Stimulated activated CD8-positive, alpha-beta memory T cell treated with anti-CD3 and anti-CD28 coated beads, Interleukin-12 subunit alpha, Interleukin-12 subunit beta, amount 100 ng/mL, for 4 hours (primary cell): ENCODE measurements at places on chromosomes 6 and 20.

- DNase-seq, result no peak
These were observed 82.9 kb downstream of the PDE10A start for GRCh38 chr6:165580136-165580535.

- no peak for DNase-seq
These were observed 166.8 kb downstream of the BCAS1 start for GRCh38 chr20:53903652-53903987.

- no peak for DNase-seq
These were observed 79.0 kb downstream of the SAMD3 start for GRCh38 chr6:130143709-130144108.

DNA sequence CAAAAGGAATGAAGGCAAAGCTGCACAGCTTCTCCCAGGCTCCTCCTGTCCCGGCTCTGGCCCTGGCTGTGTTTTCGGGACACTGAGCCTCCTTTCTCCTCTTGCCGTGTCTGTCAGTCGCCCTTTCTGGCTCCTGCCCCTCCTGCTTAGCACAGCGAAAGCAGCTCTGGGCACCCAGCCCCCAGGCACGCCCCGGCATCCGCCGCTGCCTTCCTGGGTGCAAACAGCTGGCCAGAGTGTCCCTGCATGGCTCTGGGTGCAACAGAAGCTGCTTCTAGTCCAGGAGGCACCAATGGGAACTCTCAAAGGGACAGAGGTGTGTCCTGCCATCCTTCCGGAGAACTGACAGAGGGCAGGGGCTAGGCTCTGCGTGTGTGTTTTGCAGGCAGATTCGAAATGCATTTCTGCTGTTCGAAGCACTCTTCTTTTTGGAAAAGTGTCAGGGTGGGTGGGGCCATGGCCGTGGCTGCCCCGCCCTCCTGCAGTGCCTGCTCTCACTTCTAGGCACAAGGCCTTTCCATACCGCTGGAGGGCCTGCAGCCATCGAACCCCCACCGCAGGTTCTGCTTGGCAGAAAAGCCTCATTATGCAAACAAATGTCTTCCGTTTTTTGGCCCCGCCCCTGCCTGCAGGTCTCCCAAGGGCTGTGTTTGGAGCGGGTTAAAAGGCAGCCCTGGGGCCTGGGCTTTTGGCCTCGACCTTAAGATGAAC lies 15.5 kb downstream of the COL9A3 start:
- no peak for DNase-seq

DNA sequence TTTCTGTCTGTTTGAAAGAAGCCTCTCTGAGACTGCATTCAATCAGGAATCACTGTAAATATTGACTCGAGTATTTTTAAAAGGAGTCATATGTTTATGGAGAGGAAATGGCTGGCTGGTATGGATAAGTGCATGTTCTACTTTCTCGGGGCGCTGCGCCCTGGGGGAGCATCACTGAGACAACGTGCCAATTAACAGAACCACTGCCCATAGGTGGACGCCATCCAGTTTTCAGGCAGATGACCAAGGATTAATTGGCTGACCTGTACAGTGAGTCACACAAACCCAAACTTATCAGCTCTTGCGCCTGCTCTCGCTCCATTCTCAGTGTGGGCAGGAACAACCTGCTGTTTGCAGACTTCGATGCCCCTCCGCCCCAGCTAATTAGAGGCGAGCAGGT lies 571.2 kb downstream of the QKI start:
- no peak for DNase-seq

DNA sequence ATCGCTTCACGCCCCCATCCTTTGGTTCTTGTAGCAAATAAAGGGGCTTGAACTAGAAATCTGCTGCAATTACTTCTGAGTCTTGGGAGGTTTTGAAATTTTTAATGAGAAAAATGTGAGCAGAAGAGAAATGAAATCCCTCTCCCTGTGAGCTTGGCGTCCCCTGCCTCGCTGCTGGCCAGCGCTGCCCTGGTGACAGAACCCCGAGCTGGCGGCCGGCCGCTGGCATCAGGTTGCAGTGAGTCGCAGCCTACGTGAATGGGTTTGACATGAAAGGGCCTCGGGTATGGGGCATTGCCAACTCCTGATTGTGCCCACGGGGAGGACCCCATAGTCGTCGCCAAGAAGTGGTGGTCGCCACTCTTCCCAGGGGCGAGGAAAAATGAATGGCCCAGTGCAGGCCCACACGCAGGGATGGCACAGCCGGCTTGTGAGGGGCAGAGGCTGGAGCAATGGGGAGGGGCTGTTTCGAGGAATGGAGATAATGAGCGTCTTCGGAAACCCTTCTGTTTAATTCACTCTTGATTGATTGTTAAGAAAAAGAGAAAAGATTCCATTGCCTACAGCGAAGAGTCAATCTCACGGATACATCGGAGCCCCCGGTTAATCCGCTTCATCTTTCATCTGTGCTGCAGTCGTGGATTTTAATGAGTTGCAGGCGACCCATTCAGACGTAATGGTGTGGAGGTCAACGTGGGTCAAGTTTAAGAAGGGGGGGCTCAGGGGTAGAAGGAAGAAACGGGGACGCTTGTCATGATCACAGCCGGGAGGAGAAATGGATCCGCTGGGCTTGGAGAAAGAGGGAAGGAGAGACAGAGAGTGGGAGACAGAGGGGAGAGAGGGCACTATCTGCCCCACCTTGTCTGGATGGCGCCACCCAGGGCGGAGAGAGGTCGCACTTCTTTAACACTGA lies 380.1 kb downstream of the THBS2 start:
- DNase-seq, result no peak

DNA sequence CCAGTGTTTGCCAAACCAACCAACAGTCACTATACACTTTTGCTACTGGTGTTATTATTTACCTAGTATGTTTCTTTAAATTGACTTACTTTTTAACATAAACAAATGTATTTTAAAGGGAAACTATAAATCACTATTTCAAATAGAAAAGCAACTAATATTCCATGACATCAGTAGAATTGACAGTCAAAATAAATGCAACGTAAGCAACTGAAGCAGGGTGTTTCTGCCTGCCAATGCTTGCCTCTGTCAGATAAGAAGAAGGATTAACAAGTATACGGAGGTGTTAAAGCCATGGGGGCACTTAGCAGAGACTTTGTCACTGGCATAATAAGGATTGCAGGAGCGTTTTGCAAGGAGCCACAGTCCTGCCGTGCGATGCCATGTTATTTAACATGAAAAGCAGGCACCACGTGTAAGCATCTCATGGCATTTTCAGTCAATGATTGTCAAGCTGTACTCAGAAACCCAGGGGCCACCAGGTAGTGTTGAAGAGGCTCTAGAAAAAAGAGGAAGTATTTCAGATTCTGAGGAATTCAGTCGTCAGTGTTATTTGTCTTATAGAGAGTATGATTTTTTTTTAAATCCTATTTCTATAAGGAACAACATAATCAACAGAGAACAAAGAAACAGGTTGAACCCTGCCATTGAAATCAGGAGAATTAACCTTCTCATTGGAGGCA lies 131.7 kb downstream of the BFSP1 start:
- no peak for DNase-seq

DNA sequence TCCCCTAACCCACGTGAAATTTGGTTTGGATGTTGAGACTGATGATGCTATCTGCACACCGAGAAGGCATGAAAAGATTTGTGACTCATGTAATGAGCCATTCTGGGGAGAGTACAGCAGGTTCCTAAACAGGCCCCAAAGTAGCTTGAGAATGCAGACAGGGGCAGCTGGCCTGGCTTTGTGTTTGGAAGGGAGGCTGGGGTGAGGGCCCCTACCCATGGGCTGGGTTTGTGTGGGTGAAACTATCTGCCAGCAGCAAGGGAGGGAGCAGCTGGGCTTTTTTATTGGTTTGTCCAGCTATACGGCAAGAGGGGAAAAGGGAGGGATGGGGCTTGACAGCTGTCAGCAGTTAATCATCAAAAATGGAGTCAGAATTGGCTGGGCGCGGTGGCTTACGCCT lies 87.0 kb upstream of the RNF24 start:
- no peak for DNase-seq

- no peak for DNase-seq
These were observed 185.8 kb upstream of the TENT5A start for GRCh38 chr6:81938014-81938856.

DNA sequence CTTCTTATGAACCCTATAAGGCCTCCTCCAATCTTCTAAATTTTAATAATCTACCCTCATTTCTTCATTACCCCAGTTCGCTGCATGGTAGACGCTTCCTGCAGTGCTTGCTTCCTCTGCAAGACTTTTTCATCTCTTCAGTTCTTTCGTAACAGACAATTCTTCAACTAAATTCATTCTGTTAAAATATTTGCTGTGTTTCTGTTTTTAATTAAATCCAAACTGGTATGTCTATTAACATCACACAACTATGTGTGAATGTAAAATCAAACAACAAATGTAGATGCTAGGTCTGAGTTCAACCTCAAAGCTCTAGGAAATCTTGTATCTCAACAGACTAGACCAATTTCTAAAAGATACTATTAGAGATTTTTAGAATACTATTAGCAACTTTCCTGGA lies 199.3 kb downstream of the RNGTT start:
- DNase-seq, result no peak

GRCh38 chr6:48961781-48962415 lies 501.2 kb downstream of the MMUT start:
- DNase-seq, result no peak

DNA sequence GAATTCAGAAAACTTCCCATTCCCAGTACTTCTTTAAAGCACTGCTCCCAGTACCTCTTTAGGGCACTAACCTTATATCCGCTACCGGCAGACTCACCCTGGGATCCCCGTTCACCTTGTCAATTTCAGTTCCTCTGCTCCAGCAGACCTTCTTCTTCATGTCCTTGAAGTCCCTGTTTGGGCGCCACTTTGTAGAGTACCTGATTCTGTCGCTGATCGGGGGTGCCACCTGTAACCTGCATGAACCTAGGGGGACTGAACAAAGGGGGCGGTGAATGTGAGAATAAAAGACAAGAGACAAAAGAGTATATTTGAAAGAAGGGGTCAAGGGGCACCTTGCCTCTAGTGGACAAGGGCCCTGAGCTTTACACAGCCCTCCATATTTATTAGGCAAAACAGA lies 4.9 kb upstream of the GINS1 start:
- no peak for DNase-seq

- no peak for DNase-seq
These were observed 90.2 kb upstream of the SULF2 start for GRCh38 chr20:47875297-47876025.

GRCh38 chr20:11165789-11166188 lies 492.0 kb upstream of the JAG1 start:
- DNase-seq, result no peak

GRCh38 chr6:3466488-3467219 lies 9.8 kb upstream of the SLC22A23 start:
- DNase-seq, result no peak

GRCh38 chr6:13273931-13274706 lies 54.2 kb downstream of the TBC1D7 start:
- DNase-seq, result peak; percentile 62

DNA sequence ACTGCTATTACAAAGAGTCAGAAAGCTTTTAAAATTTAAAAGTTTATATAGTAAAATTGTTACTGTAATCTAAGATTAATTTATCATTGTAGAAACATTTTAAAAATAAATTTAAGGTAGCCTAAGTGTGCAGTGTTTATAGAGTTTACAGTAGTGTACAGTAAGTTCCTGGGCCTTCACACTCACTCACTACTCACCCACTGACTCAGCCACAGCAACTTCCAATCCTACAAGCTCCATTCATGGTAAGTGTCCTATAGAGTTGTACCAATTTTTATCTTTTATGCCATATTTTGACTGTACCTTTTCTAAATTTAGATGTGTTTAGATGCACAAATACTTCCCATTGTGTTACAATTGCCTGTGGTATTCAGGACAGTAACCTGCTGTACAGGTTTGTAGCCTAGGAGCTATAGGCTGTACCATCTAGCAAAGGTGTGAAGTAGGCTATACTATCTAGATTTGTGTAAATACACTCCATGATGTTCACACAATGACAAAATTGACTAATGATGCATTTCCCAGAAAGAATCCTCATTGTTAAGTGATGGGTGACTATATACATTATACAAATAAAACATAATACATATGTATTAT lies 10.2 kb upstream of the TMEM170B start:
- DNase-seq, result no peak

DNA sequence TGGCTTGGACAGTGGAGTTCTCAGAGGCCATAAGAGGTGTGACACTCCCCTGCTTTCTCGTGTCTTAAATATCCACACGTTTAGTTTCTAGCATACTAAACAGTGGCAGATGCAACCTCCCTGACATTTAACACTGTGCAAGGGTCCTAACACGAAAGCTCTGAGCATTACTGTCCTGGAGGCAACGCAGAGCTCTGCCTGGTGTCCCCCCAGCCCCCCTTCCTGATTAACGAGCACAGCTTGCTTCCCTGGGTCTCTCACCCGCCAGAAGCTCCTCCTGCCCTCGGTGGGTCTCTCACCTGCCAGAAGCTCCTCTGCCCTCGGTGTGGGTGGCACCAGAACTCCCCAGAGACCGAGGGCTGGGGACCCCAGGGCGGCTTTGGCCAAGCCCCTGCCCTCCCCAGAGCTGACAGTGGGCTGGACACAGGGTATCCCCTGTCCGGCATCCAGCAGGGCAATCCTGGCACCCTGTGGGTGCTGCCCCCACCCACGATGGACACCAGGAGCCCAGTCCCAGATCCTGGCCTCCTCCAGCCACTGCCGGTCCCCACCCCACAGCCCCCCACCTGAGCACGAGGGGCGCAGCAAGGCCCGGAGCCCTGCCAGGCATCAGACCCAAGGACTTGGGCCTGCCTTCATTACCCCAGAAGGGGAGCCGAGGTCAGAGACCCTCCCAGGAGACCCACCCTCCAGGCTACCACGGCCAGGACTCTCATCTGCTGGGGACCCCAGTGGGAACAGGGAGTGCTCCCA lies 12.4 kb upstream of the KCNQ2 start:
- DNase-seq, result no peak

DNA sequence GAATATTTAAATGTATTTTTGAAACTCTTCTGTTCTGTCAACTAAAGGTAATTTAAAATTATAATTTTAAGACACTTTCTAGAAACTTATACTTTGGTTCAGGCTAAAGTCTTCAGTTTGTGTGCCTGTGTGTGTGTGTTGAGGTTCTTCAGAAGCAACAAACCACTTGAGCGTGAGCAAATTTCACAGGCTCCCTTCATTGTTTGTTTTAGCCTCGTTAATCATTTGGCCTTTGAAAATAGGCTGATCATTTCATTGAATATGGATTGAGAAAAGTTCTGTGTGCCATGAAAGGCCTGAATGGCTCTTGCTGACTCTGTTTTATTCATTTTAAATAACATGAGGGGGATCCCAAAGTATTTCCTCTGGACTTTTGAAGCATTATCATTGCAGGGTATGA lies 420.1 kb downstream of the CDKAL1 start:
- DNase-seq, result no peak

GRCh38 chr6:125300992-125301434 lies 754 bp downstream of the HDDC2 start:
- DNase-seq, result no peak
